ENCODE measurements at places on chromosomes 13 and 19. TPM values are rescaled to one million over a fixed set of nuclear protein-coding genes. Genes with fewer than 3 reads are reported as not detected.

Gene CCDC70
- not detected for total RNA-seq

DNA sequence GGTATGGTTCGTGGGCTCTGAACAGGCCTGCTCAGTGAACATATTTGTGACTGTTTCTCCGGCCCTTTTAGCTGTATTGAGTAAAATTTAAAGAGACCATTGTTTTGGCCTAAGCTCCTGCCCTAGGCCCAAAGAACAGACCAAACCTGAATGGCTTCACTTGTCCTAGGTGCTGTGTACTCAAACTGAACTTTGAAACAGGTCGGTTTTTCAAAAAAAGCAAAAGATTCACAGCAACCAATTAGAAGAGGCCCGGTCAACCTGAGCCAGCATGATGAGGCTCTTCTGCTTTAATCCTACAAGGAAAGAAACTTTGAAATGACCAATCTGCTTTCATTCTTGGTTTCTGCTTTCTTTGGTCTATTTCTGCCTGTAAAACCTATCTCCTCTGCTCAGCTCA lies 50.6 kb downstream of the USPL1 start:
- no peak overlapping the region for H3K4me3 ChIP-seq
- no peaks in the 10 kb centered on the region for H3K27me3 ChIP-seq
- no peak for DNase-seq
- H3K36me3 ChIP-seq: no peaks in the 10 kb centered on the region
- no peaks in the 10 kb centered on the region for H3K4me1 ChIP-seq
- H3K27ac ChIP-seq: no peak overlapping the region

DNA sequence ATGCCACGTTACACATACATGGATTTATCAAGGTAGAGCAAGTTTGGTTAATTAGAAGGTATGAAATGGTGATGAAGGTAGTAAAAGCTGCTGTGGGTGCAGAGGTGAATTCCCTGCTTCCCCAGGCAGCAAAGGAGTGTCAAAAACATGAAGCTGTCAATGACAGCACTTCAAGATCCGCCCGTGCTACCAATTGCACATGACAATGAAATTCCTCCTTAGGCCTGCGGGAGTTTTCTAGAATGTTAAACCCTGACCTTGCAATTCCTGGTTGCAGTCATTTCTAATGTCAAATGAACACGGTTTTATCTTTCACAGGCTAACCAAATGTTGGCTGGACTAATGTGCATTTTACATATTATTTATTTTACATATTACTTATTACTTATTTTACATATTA lies 67.7 kb upstream of the LSM14A start:
- H3K4me1 ChIP-seq: no peaks in the 10 kb centered on the region
- H3K27me3 ChIP-seq: no peaks in the 10 kb centered on the region
- no peak for DNase-seq
- H3K27ac ChIP-seq: no peak overlapping the region

DNA sequence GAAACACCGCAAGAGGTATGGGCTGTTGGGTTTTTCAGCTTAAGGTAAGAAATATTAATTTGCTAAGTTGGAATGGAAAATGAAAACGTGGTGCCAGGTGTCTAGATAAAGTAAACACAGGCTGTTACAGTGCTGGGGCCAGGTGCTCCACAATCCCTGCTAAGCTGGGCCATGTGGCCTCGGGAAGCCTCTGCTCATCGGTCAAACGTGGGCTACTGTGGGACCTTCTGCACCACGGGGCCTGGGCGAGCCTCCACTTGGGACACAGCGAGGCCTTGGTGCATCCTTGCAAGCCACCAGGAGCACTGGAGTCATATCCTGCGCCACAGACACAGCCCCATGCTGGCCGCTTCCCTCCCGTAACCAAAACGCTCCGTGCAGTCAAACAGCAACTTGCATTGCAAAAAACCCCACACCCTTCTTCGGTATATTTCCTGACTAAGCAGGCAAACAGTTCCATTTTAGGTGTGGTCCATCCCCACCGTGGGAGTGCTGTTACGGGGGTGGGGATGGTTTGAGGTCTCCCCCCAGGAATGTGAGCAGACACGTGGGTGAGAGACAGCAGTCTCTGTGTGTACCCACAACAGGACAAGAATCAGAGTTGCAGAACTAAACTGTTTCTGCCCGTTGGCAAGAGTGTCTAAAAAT lies 96.3 kb upstream of the SOX1 start:
- H3K36me3 ChIP-seq: no peaks in the 10 kb centered on the region
- peaks cover 37% of the 10 kb centered on the region for H3K27me3 ChIP-seq
- H3K4me3 ChIP-seq: no peak overlapping the region
- no peak overlapping the region for H3K27ac ChIP-seq
- DNase-seq: no peak
- no peaks in the 10 kb centered on the region for H3K4me1 ChIP-seq

GRCh38 chr19:52226652-52227051 lies 36.8 kb downstream of the PPP2R1A start:
- no peaks in the 10 kb centered on the region for H3K4me1 ChIP-seq
- peaks cover 26% of the 10 kb centered on the region for H3K36me3 ChIP-seq
- H3K4me3 ChIP-seq: no peak overlapping the region
- no peak for DNase-seq
- H3K27me3 ChIP-seq: no peaks in the 10 kb centered on the region
- H3K27ac ChIP-seq: no peak overlapping the region

GRCh38 chr13:62684359-62684758 lies 1268.7 kb upstream of the PCDH20 start:
- H3K36me3 ChIP-seq: no peaks in the 10 kb centered on the region
- DNase-seq: no peak
- H3K27me3 ChIP-seq: no peaks in the 10 kb centered on the region
- no peak overlapping the region for H3K4me3 ChIP-seq
- no peak overlapping the region for H3K27ac ChIP-seq

GRCh38 chr19:30587869-30588268 lies 215.7 kb downstream of the ZNF536 start:
- H3K4me1 ChIP-seq: no peaks in the 10 kb centered on the region
- H3K4me3 ChIP-seq: no peak overlapping the region
- H3K36me3 ChIP-seq: no peaks in the 10 kb centered on the region
- no peak overlapping the region for H3K27ac ChIP-seq

Data from breast epithelium (tissue), 4 donors.